HS-27A (cell line): ENCODE measurements at places on chromosomes 1 and 21.

DNA sequence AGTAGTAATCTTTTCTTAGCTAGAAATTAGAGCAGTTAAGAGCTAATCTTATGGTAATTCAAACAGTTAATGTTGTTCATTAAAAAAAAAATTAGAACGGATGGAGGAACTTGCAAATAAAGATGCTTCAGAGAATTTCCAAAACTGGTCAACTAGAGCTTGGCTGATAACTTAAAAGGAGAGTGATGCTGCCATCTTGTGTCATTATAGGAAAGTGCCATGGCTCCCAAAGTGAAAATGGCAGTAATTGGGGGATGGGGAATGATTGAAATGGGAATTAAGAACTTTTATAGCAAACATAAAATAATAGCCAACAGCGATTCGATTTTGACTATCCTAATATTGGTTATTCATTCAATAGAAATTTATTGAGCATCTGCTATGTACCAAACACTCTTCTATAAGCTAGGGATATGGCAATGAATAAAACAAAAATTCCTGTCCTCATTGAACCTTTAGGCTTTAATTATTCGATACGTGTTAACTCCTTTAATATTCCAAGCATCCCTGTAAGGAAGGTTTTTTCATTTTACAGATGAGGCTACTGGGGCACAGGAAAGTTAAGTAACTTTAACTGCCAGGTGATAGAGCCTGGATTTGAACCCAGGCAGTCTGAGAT is 5.7 kb upstream of the PLPP3 start:
- DNase-seq: no peak

DNA sequence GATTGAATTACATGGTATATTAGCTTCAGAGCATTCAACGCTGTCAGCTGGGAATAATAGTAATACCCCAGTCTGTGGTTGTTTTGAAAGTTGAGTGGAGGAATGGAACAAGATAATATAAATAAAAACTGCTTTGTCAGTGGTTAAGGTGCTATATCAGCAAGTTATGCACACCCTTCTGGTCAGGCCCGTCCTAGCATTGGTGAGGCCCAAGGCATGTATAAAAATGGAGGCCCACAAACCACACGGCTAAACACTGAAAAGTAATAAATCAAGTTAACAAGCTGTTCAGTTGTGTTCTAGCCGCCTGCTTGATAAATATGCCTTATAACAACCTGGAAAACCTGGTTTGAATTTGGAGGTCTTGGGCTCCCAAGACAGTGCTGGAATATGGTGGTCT is 77.4 kb downstream of the PSMG1 start:
- no peak for DNase-seq

DNA sequence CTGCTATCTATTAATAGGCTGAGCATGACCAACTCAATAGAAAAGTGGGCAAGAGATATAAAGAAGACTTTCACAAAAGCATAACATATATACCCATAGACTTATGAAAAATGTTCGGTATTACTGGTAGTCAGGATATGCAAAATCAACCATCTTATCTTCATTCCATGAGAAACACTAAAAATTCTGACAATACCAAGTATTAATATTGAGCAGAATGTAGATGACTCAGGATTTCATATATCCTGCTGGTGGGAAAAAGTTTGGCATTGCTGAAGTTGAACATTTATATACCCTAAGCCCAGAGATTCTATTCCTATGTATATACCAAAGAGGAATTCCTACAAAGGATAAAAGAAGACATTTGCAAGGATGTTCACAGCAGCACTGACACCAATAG is 138.3 kb downstream of the CLEC20A start:
- no peak for DNase-seq

DNA sequence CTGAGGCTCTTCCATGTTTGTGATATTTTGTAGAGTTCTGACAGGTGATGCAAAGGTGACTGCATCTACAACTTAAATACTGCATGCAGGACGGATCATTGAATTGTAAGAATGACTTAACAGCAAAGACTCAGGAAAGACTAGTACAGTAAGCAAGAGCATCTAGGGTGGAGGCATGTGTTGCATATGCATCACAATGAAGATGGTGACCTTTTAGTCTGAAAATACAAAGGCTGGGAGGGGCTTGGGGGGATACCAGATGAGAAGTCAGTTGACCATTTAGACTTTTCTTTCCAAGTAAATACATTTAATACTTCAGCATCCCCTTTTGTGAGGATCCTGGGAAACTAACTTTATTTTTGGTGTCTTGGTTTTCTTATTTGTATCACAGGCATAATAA is 145.5 kb downstream of the NUF2 start:
- no peak for DNase-seq

DNA sequence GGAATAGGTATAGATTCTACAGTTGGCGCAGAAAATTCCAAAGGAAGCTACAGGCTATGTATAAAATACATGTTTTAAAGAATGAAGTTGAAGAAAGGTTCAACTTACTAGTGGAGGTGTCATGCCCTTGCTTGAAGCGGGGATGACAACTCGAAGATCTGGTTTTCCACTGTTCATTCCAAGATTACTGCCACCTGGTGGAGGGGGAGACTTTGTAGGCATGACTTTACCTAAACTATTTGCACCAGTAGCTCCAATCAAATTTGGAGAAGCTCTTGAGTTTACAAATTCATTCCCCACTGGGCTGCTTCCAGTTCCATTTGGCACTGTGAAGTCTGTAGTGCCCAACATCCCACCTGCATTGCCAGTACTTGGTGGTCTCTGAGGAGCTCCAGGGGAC is 81.7 kb downstream of the AXDND1 start:
- DNase-seq: no peak

- DNase-seq: no peak
These were observed 133.4 kb downstream of the PLPPR5 start for GRCh38 chr1:98870959-98871903.
